ENCODE measurements at places on chromosomes 5 and 9.

GRCh38 chr5:69261034-69261433, 26.3 kb downstream of the CDK7 start:
- DNase-seq = no peak

- DNase-seq = no peak
Measured at GRCh38 chr5:60177596-60177995, 284.1 kb upstream of the PDE4D start.

DNA sequence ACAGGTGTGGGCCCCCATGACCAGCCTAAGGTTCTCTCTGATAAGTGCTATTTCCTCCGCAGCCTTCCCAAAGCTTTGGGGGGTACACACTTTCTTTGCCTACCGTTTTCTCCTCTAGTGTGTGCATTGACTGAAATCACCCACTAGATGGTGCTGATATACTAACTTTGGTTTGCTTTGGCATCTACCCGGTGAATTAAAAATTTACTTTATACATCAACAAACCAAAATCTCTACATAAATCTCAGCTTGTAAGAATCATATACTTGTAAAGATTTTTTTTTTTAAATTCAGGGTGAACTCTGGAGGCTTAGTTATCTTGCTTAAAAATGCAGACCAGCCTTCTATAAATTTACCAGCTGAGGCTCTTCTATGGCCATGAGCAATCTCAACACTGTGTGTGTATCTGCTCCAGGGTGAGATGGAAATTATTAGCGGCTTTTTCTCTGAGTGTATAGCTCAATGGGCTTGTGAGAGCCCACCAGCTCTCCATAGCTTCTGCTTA, 475.7 kb upstream of the TNC start:
- DNase-seq = peak; percentile 64

DNA sequence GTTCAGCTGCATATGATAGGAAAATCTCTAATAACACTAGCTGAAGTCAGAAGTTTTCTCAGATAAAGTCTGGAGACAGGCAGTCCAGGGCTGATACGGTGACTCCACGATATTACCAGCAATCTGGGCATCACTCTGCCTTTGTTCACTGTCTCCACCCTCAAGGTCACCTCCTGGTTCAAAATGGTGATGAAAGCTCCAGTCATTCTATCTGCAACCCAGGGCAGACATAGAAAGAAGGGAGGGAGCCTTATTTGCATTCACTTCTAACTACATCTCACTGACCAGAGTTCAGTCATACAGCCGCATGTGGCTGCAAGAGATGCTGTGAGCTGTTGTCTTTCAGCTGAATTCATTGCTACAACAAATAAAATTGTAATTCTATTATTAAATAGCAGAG, 22.4 kb upstream of the GPR151 start:
- no peak for DNase-seq

- no peak for DNase-seq
Measured at GRCh38 chr5:78908173-78909061, 76.7 kb downstream of the ARSB start.

GRCh38 chr5:153755913-153756500, 265.5 kb downstream of the GRIA1 start:
- no peak for DNase-seq

- DNase-seq = no peak
Measured at GRCh38 chr5:74693191-74693590, 8.2 kb downstream of the HEXB start.

DNA sequence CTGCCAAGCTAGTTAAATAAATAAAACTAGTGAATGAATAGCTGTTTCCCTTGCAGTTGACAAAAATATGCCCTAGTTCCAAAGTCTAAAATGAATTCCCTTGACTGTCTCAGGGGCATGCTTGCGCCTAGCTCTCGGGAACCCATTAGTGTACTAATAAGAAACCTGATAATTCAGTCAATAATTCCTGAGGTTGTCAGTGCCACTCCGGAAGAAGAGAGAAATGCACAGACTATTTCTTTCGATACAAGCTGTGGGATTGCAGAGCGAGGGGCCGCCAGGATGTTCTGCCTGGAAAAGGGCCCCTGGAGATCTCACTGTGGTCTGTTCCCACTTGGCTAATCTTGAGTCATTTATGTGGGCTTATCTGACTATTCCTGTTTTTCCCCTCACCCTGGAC, 56.4 kb upstream of the LARP1 start:
- no peak for DNase-seq

DNA sequence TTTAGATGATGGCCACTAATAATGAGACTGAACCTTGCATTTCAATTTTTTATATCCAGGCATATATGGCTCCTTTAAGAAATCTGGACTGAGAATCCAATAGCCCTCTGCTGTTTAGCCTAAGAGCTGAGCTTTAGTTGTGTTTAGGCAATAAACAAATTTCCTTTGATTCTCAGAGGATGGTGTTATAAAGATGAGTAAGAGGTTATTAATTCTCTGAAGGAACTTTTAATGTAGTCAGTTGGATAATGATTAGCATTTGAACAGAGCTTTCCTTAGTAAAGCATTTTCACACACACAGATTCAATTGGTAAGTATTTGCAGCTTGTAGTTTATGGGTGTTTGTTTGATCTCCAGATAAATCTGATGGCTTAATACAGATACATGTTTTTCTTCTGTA, 149.6 kb downstream of the PRR16 start:
- no peak for DNase-seq

GRCh38 chr5:128665747-128666355, 127.8 kb upstream of the FBN2 start:
- no peak for DNase-seq

- no peak for DNase-seq
Measured at GRCh38 chr5:14967166-14967565, 95.6 kb upstream of the ANKH start.

DNA sequence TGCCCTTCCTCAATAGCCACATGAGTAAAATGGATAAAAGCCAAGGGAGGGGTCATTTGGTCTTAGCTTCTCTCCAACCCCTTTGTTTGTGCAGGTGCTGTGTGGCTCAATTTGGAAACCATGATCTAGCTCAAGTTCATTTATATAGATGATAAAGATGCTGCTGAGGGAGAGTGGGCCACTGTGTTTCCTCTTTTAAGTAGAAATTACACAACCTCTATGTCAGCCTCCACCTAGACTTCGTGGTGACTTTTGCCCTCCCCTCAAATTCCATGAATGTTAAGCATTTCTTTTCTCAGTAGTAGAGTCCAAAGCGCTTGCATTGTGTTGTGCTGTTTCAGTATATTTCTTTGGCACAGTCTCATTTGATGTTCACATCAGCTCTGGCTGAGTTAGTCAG, 241.4 kb downstream of the ARHGAP26 start:
- no peak for DNase-seq

- no peak for DNase-seq
Measured at GRCh38 chr5:175159956-175160355, 284.0 kb downstream of the DRD1 start.

DNA sequence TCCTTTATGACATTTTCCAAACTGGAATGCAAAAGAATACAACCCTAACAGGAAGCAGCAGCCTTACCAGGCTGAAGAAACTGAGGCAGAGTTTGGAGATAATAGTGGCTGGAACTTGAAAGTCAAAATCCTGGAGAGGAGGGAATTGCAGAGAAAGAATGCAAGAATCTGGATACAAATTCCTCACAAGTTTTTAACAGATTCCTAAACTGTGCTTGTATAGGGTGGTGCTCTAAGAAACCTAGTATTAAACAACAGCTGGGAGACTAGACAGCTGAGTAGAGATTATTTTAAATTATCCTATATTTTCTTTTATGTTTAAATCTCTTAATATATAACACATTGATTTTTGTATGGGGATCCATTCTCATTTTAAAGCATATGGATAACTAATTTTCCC, 30.7 kb downstream of the INVS start:
- no peak for DNase-seq

GRCh38 chr9:74205056-74205455, 292.1 kb upstream of the RORB start:
- no peak for DNase-seq

DNA sequence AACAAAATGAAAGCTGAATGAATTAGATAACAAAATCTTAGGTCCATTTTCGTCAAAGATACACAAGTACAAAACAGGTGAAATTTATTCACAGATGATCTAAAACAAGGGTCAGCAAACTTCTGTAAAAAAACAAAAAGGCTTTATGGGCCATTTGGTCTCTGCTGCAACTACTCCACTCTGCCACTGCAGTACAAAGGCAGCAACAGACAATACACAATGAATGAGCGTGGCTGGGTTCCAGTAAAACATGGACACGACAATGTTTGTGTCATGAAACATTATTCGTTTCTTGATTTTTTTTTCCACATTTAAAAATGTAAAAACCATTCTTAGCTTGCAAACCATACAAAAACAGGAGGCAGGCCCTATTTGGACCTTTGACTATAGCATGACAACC, 71.9 kb downstream of the ECPAS start:
- no peak for DNase-seq

GRCh38 chr5:61409568-61409967, 77.5 kb downstream of the ZSWIM6 start:
- no peak for DNase-seq

DNA sequence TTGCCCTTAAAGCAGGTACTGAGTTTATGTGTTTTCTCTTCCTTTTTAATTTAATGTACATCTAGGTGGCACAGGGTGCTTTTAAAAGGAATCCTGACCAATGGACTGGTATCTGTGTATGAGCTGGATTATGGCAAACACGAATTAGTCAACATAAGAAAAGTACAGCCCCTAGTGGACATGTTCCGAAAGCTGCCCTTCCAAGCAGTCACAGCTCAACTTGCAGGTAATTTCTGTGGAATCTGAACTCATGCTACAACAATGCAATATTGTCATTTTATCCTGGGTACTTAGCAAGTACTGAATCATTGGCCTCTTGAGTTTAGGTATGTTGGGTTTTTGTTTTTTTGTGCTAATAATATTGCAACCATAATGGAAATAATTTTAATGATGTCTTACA, 14.4 kb upstream of the TMOD1 start:
- peak; percentile 20 for DNase-seq

- peak; percentile 29 for DNase-seq
Measured at GRCh38 chr5:66742083-66742895, 146.1 kb downstream of the MAST4 start.

- peak; percentile 14 for DNase-seq
Measured at GRCh38 chr5:60883229-60883628, 39.2 kb upstream of the ELOVL7 start.

- DNase-seq = no peak
Measured at GRCh38 chr9:87381746-87382145, 115.9 kb upstream of the DAPK1 start.

- no peak for DNase-seq
Measured at GRCh38 chr9:123099042-123099441, 65.6 kb downstream of the GPR21 start.

GRCh38 chr5:144958002-144958401, 787.3 kb downstream of the KCTD16 start:
- no peak for DNase-seq

DNA sequence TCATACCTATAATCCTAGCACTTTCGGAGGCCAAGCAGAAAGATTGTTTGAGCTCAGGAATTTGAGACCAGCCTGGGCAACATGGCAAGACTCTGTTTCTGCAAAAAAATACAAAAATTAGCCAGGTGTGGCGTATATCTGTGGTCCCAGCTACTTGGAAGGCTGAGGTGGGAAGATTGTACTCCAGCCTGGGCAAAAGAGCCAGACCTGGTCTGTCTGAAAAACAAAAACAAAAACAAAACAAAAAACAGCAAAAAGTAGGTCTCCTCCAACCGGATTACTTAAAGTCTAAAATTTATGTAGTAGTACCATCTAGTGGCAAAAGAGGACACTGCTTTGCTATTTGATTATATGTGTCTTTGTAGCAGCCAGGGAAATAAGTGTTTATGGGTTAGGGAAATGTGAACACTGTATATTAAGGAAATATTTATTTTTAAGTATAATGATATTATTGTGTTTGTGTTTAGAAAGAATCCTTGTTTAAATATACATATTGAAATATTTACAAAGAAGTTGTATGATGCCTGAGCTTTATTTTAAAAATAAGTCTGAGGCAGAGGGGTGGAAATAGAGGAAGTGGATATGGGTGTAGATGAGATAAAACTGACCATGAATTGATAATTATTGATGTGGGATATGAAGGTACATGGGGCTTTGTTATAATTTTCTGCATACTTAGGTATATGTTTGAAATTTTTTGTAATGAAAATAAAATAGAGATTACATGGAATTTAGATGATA, 20.0 kb downstream of the APC start:
- peak; percentile 85 for DNase-seq

DNA sequence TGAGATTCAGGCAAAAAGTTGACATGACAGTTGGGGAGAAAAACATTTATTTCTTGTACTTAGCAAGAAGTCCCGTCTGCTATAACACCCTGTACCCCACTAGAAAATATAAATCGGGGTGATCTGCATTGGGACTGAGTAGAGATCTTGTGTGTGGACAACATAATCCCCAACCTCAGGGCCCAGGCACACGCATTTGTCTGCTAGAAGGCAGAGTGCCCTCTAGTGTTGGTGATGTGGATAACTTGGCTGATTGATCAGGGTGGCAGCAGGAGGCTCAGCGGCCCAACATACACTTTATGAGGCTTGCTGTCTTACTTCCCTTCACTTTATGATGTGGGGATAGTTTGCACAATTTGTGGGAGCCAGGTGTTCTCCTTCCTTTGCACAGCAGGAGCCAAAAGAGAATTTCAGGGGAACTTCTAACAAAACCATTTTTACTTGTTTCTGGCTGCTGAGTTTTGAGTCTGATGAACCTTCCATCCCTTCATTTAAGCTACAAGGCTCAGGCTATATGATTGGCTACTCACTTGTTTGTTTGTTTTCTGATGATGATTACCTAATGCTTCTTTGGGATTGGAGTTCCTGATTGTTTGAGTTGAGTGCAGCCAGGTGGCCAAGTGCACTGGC, 263.2 kb downstream of the DMAC1 start:
- DNase-seq = peak; percentile 63

DNA sequence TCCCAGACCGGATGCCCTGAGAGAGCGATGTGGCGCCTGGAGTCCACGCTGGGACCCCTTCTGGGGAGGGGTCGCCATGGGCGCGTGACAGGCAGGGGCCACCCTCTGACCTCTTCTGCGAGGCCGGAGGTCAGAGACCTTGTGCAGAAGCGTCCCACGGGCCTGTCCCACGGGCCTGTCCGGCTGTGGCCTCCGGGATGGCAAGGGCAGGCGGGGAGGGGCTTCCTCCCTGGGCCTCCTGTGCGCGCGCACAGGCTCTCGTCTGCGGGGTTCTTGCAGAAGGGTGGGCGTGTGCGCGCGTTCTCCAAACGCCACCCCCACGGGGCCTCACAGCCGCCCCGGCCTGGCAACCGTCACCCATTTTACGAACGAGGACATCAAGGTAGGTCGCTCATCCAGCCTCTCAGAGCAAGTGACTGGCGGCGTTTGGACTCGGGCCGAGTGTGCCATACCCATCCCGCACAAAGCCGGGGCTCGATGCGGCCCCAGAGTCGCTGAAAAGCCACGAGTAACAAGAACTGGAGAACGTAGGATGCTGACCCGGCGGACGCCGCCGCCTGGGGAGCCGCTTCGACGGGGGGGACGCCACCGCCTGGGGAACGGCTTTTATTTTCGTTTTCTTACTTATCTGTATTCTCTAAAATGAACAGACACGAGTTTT, 897 bp downstream of the AHRR start:
- no peak for DNase-seq

DNA sequence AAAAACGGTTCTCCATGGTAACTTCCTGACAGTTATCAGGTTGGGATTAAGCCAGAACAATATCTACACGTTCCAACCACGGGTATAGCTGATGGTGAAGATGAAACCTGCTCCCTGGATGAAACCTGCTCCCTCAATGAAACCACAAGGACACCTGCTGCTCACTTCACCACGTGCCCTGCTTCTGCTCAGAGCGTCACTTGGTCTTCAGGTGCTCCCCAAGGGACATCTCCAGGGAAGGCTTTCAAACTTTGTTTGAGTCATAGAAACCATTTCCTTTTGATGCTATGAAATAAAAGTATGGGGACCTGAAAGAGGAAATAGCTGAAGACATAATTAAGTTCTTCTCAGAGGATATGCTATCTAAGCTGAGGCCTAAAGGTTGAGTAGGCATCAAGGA, 242.4 kb downstream of the MED10 start:
- DNase-seq = peak; percentile 38
